Substantia nigra (tissue), 51 donors: ENCODE measurements at places on chromosomes 2 and 18.

DNA sequence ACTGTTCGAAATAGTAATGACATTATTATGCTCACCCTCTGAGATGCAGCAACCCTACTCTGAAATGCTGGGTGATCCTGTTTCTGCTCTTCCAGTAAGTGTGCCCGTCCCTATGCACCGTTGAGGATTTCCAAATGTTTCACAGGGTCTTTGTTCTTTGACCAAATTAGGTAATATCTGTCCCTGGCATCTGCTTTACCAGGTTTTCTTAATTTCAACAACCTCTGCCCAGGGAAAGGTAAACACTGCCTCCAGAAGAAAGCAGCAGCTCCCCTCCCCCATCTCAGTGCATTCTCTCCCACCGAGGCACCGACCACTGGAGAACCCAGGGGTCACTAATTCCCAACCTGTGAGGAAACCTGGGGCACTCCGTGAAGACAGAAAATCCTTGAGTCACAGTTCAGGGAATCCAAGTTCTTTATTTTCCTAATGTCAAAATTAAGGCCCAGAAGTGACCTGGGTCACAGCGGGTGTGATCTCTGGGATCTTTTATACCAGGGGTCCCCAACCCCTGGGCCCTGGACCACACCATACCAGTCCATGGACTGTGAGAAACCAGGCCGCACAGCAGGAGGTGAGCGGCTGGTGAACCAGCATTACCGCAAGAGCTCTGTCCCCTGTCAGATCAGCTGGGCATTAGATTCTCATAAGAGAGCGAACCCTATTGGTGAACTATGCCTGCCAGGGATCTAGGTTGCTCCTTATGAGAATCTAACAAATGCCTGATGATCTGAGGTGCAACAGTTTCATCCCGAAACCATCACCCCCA is 1.2 kb upstream of the GRB14 start:
- DNase-seq = no peak

- DNase-seq = no peak
Observed at GRCh38 chr2:223729781-223730180, 107.6 kb downstream of the AP1S3 start.

GRCh38 chr18:76364282-76365259 is 130.5 kb downstream of the ZNF516 start:
- DNase-seq = no peak

- DNase-seq = no peak
Observed at GRCh38 chr2:166565501-166565900, 71.5 kb upstream of the SCN7A start.

DNA sequence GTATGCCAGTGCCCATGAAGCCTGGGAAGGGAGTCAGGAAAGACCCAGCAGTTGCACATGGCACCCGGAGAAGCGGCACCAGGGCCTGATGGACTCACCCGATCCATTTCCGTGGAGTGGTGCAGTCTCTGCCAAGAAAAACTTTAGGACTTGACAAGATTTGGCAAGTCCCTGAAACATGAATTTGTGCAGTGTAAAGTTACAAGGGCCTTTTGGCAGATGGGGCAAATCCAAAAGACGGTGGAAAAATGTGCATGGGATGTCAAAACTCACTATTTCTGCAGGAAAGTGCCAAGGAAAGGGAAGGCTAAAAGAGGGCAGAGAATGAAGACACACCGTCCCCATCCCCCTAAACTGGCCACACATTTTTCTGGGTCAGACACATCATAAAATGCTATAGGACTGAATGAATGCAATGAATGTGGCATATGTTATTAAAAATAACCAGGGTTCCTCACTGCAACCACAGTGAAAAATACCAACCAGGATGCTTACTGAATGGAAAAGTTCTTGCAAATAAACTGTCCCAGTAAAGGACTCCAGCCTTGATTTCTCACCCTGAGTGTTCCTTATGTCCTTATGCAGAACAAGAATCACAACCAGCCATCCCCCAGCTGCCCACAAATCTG is 173.5 kb upstream of the SIX2 start:
- no peak for DNase-seq

- DNase-seq = no peak
Observed at GRCh38 chr2:44972771-44973535, 31.5 kb downstream of the SIX3 start.

DNA sequence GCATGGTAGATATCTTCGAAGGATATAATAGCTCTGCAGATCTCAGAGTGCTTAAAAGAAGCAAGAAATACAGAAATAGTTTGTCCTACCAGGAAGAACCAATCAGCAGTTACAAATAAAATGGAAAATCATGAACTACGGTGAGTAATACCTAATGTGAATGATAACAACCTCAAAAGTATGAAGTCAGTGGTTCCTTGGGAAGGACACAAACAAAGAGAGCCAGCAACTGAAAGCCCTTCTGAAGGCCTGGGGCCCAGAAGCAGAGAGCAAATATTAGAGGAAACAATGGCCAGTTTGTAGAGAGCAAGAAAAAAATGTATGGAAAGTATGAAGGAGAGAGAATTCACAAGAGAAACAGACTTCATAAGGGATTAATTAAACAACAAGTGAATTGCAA is 226.8 kb upstream of the CHST9 start:
- no peak for DNase-seq

DNA sequence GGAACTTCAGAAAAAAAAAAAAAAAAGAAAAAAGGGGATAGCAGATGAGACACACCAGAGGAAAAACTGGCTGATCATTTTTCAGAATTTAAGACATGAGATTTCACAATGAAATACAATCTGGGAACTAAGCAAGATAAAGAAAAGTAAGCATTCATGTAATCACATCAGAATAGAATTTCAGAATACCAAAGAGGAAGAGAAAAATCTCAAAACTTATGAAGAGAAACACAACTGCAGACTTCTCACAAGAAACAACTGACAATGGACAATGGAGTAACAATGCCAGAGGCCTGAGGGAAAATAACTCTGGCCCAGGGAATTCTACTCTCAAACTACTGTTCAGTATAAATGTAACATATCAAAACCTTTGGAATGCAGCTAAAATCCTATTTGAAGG is 13.2 kb upstream of the RRM2 start:
- DNase-seq = no peak

GRCh38 chr2:146917431-146918042 is 927.3 kb upstream of the ACVR2A start:
- DNase-seq = no peak

- no peak for DNase-seq
Observed at GRCh38 chr2:25310709-25310964, 31.1 kb downstream of the DNMT3A start.

DNA sequence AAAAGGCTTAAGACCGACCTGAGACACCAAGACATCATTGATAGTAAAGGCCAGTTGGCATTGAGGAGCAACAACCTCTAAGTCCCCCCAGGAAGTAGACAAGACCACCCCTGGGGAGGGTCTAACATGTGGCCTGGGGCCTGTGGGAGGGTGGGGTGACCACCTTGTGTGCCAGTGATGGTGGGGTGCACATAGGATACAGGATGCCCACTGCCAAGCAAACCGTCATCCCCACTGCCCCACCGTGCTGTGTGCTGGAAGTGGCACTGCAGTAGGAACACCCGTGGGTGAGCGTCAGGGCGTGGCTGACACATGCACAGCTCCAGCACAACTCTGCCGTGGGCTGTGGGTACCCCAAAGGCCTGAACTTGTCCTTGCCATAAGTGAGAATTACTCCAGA is 84.3 kb upstream of the LGALSL start:
- no peak for DNase-seq

GRCh38 chr2:167689444-167689843 is 558.0 kb downstream of the STK39 start:
- no peak for DNase-seq

GRCh38 chr2:193703411-193703810 is 1508.7 kb upstream of the TMEFF2 start:
- no peak for DNase-seq
